ENCODE measurements at places on chromosomes 11 and 22.

DNA sequence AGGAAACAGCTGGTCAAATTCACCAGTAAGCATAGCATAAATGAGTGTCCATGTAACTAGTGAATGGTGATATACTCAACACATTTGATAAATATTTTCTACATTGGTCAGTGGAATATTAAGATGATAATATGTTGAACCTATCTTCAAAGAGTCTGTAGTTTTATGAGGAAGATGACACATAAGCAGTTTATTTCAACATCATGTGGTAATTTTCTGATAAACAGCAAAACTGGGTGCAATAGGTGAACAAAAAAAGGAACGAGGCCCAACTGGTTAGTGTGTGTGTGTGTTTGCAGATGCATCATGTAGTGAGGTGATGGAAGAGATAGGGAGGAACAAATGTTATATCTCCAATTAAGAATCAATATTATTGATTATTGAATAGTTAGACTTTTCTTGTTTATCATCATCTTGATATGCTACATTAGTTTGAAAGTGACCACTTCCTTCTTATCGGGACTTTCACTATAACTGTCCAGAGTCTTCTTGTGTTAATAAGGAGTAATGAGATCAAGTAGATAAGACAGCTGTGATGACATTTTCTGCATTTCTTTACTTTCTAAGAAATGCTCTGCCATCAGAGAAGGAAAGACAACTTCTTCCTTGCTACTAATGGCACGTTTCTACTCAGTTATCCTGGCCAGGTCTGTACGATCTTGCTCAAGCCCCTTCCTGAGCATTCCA is 270.7 kb downstream of the ETS1 start:
- no peak for DNase-seq

DNA sequence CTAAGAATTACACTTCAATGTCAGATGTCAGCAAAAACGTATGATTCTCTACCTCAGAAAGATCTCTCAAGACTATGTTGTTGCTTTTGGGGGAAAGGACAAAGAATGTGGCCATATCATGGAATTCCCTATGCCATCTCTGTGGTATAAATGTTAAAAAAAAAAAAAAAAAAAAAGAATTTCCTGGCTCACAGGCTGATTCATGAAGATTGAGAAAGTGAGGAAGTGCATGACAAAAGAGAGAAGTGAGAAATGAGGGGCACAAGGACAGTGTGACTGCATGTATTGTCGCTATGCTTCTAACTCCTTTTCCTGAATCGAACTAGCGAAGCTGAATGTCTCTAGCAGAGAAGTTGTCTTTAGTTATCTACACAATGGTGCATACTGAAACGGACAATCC is 80.6 kb upstream of the CARD18 start:
- no peak for DNase-seq

- no peak for DNase-seq
Observed at GRCh38 chr11:62796281-62796680, 4.5 kb upstream of the TMEM223 start.

DNA sequence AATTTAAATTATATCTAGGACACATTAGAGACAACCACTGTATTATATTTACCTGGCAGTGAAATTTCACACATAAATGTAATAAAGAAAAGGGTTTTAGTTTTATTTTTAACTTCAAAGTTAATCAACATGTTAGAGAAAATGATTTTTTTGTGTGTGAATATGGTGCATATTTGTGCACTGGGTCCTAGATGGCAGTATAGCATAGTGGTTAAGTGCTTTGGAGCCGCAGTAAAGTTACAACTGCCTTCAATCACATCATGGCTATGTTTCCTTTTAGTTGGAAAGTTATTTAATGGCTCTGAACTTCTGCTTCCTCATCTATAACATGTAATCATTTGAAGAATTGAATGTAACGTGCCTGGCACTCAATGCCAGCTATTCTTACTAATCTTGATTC is 108.9 kb upstream of the DDI1 start:
- DNase-seq = no peak

Measured in HS-27A (cell line).